Small intestine (tissue), 16 donors: ENCODE measurements at places on chromosomes 12 and 14.

DNA sequence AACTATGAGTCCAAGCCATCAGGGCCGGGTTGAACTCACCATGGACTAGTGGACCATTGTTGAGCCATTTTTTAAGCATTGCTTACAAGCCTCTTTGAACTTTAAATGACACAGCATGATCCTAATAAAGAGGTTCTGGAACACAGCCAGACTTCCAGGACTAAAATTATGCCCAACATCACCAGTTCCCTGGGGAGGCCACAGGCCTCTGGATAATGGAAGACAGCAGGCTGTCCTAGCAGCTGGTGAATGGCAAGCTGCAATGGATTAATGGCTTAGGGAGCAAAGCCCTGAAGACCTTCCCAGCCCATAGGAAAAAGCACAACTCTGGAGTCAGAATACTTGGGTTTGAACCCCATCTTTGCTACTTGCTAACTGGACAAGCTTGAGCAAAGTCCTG, 71.3 kb downstream of the FLRT2 start:
- no peak for DNase-seq

GRCh38 chr12:38977132-38977531, 71.7 kb upstream of the CPNE8 start:
- no peak for DNase-seq

DNA sequence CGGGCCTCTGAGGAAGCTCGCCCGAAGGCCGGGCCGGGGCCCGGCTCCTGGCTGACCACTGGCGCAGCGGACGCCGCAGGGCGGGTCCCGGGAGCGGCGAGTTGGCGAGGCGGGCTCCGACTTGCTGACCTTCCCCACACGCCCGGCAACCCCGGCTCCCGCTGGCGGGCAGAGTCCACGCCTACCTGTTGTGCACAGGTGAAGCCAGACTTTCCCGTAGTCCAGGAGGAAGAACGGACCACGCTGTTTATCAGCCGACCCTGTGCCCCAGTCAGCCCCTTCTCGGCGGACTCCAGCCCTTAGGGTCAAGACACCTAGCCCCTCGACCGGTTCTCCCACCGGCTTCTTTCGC, 407 bp downstream of the HEATR5A start:
- DNase-seq = peak; percentile 81

DNA sequence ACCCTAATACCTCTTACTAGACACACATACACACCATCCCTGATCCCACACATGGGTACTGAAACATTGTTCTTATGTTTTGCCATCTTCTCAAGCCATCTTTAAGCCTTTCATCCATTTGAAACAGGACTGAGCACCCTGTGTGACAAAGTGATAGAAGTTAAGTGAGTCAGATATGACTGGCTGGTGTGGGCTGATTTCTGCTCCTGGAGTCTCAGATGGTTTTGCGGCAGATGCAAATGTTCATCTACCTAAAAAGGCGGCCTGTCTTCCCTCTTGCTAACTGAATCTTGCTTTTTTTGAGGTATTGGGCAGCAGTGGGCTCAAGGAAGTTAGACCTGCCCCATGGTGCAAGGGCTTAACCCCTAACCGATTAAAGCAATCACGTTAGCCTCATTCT, 30.4 kb upstream of the PKP2 start:
- DNase-seq = no peak

- DNase-seq = no peak
These were observed 326.7 kb downstream of the SLC6A15 start for GRCh38 chr12:84585776-84586395.

DNA sequence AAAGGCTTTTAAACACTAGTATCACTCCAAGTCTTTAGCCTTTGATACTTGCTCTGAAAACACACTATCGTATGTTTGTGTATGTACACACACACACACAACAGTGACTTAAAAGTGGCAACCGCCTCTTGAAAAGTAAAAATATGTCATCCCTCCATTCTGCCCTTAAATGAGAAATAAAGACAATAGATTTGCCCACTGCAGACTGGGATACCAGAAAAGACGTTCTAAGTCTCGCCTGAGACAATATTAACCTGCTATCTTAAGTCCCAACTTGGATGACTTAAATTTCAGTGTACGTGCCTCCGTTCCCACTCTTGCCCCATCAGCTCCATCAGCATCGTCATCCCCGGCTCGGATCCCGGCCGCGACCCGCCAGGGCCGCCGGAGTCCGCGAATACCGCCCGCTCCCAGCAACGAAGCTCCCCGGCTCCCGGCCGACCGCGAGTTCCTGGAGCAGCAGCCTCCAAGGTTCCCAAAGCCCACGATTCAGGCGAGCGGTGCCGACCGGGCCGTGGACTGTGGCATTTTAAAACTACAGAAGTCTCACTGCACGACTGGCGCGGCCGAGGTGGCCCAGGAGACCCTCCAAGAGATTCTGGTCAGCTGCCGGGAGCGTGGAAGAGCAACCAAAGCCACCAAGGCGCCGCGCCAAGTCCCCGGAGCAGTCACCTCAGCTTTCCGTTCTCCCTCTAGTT, 2.8 kb upstream of the ARID2 start:
- DNase-seq = peak; percentile 9

- no peak for DNase-seq
These were observed at the start of gene LHX5 for GRCh38 chr12:113471619-113472171. TSS of gene LHX5 (minus strand) at chr12:113471871. CDS start at chr12:113471498, 373 bp downstream.

DNA sequence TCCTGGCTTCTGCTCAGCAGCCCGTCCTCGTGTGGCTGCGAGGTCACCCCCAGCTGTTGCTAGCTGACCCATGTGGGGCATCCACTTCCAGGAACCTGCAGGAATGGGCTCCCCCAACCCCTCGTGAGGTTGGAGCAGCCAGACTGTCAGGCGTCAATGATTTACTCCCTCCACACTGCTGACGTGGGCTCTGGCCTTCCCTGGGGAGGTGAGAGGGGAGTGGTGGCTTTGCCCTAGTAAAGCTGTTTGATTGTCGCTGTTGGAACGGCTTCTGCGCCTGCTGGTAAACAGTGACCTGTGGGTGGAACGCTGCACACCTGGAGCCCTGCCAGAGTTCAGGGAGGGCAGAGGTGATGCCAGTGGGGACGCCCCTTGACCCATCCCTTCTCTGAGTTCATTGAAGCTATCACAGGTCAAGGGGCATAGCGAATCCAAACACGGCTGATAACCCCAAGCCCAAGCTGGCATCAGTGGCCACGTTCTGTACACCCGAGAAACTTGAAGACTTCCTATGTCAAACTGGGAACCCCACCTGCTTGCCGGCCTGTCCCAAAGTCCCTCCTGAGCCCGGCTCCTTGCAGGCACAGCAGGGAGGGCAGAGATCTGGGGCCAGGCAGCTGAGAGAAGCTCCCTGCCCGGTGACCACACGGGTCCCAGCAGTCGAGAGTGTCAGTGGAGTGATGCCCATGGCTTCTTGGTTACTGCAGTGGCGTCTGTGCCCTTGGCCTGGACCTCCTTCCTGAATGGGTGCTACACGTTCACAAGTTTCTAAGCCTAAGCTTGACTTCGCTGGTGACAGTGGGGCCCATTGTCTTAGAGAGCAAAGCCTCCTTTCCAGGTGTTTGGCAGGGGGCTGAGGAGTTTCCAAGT, 2.7 kb downstream of the ASPG start:
- peak; percentile 90 for DNase-seq

GRCh38 chr12:121992059-121992879, 29.4 kb upstream of the BCL7A start:
- no peak for DNase-seq

GRCh38 chr12:75554556-75554880, 43.1 kb upstream of the KRR1 start:
- DNase-seq = no peak

DNA sequence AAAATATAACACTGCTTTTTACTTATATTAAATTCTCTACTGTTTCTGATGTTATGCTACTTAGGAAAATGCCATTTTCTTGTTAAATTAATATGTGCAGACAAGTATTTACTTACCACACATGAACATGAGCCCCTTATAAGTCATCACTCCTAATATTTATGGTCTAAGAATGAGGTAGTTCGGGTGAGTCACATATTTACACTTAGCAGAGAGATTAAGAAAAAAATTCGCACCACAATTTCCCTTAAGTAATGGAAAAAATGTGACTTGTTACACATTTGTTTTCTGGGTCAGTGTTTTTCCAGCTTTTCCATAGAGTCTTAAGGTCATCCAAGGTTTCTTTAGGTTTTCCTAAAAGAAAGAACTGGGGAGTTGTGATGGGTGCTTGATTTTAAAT, 68.3 kb downstream of the RERG start:
- no peak for DNase-seq

GRCh38 chr12:1216560-1216959, 225.5 kb downstream of the ERC1 start:
- DNase-seq = no peak

DNA sequence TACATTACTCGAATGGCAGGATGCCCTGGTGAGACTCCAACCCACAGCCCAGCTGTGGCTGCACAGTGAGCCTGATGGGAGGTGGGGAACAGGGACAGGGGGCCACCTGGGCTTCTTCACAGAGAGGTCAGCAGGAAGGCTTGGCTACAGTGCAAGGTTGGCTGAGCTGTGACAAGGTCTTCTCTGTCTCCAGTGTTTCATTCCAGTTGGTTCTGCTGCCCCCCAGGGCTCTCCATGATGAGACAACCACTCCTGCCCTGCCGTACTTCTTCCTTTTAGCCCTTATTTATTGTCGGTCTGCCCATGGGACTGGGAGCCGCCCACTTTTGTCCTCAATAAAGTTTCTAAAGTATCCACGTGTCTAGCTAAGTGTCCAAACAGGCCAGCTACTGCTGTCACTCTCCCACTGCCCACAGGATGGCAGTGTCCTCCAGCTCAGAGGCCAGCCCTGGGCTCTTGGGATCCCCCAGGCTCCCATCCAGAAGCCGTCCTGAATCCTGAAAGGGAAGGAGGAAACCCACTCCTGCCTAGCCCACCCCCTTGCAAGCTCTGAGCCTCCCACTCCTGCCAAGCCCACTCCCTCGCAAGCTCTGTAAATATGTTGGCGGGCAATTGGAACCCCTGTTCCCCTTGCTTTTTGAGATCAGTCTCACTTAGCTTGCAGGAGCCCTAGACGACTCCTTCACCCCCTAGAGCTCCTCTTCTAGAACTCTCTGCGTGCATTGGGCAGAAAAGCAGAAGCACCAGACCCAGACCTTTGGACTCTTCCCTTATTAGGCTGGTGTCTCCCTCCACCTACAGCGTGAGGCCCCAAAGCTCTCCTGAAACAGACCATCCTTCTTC, 5.4 kb downstream of the C1QL4 start:
- peak; percentile 57 for DNase-seq

DNA sequence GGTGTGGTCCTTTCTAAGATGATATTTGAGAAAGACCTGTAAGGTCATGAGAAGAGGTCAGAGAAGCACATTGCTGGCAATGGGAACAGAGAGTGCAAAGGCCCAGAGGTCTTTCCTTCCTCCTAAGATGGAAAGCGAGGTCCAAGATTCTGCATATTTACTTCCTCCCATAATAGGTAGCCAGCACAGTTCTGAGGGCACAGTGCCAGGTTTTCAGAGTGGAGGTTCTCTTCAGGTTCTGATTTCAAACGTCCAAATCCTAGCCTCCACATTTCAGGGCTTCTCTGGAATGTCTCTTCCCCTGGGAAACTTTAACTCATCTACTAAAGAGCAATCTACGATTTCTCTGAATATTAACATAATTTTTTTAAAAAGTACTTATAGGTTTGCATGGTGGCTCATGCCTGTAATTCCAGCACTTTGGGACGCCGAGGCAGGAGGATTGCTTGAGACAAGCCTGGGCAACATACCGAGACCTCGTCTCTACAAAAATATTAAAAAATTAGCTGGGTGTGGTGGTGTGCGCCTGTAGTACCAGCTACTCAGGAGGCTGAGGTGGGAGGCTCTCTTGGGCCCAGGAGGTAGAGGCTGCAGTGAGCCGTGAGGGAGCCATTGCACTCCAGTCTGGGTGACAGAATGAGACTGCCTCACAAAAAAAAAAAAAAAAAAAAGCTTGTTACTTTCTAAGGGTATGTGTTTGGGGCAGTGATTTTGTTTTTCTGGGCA, 526 bp upstream of the MRPL42 start:
- no peak for DNase-seq

DNA sequence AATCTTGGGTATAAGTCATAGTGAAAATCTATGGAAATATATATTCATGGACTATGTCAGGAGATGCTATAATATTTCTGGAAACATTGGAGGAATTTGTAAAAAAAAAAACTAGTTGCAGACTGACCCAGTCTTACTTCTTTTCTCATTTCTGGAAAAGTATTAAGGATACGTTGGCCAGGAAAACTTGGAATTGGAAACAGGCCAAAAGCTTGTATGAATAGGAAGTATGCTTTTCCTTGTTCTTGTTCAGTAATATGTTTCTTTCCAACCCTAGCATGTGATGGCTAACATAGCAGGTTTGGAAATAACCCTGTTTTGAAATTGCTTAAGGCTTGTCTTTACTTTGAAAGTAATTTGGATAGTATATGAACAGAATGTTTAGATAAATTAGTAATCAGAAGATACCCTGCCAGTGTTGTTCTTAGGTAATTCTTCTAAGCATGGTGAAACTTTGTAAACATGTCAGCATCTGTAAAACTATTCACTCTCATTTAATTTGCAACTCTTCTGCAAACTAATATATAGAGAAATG, 316.2 kb downstream of the NPAS3 start:
- DNase-seq = no peak

GRCh38 chr14:29663281-29663801, 264.3 kb downstream of the PRKD1 start:
- no peak for DNase-seq

GRCh38 chr12:106760184-106760531, 14.3 kb upstream of the RIC8B start:
- DNase-seq = no peak

DNA sequence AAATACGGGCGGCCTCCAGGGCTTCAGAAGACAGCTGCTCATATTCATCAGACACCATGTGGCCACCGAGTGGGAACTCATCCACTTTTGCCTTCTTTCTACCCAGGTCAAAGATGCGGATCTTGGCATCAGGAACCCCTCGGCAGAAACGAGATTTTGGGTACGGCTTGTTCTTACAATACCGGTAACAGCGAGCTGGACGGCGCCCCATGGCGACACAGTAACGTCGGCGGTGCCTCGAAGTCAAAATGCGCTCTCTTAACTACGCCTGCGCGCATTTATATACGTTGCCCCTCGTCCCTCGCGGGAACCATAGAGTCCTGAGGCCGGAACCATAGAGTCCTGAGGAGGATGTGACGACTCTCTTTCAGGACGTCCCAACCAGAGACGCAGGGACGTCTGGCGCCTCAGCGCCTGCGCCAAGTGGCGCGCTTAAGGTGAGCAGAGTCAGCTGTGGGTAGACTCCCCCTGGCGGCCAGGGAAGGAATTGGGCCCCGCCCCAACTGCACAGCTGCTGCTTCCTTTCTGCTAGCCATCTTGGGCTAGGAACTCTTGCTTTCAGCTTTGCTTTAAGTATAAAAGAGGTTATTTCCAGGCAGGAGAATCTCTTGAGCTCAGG, at the start of gene RPL10L:
RPL10L (minus strand) TSS at position 256 of the 619 bp plus-strand sequence; CDS start at position 211, 45 bp downstream.
- DNase-seq = no peak
